ENCODE measurements at places on chromosomes 5 and 9.
A peak's percentile ranks its signal among the peaks of the same experiment; 100 is the strongest.

DNA sequence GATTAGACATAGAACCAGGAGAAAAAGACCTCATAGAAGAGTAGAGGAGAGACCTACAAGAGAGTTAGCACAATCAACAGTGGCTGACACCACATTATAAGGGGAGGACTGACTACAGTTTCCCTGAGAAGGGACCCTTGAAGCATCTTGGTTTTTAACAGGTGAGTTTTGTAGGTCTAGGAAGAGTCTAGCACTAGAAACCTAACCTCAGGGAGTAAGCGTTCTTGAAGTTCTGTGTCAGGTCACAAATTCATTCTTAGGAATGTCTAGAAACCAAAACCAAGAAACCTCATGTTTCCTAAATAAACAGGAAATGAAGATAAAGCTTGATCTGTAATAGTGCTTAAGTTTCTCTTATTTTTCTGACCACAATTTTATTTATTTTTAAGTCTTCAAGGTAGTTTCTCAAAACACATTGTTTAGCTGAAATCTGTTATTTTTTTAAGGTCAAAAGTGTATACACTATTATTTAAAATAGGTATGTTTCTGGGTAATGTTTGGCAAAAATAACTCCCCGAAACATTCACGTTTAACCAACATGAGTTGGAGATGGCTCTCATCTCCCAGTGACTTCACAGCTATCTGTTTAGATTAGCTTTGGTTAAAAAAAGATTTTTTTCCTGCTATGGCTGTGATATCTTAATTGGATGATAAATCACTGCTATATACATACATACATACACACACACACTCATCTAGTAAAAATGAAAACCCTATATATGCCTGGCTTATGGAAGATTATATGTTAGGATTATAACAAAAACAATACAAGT is 37.1 kb downstream of the MAP3K1 start:
- DNase-seq = no peak

- DNase-seq = no peak
These were observed 45.5 kb downstream of the HTR1A start for GRCh38 chr5:63916786-63917185.

DNA sequence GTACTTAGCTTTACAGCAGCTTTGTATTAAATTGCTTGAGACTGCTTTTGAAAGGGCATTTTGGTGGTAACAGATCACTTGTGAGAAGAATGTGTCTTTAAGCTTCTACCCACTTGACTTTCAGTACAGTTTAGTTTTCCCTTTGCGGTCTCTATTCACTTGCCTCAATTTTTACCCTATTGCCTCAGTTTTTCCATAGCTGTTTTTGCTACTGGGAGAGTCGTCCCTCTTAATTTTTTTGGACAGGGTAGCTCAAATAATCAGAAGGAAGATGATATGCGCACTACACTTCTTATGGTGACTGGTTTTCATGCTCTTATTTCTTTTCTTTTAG is 18.8 kb downstream of the UGCG start:
- DNase-seq = no peak

- no peak for DNase-seq
These were observed 53.8 kb upstream of the CLINT1 start for GRCh38 chr5:157912621-157913325.

DNA sequence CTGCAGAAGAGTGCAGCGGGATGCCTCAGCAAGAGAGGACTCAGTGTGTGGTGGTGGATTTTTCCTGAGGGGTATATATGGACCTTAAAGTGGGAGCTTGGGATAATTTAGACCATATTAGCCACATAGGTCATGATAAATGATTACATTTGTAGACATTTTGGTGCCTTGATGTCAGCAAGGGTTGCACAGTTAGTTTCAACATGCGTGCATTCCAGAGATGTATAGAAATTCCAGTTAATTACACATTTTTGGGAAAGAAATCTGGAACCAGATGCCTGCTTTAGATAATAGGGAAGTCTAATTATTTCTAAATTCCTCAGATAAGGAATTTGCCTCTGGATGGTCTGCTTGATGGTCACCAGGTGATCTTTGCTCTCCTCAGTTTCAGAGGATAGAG is 440.6 kb upstream of the PAPPA start:
- DNase-seq = no peak

DNA sequence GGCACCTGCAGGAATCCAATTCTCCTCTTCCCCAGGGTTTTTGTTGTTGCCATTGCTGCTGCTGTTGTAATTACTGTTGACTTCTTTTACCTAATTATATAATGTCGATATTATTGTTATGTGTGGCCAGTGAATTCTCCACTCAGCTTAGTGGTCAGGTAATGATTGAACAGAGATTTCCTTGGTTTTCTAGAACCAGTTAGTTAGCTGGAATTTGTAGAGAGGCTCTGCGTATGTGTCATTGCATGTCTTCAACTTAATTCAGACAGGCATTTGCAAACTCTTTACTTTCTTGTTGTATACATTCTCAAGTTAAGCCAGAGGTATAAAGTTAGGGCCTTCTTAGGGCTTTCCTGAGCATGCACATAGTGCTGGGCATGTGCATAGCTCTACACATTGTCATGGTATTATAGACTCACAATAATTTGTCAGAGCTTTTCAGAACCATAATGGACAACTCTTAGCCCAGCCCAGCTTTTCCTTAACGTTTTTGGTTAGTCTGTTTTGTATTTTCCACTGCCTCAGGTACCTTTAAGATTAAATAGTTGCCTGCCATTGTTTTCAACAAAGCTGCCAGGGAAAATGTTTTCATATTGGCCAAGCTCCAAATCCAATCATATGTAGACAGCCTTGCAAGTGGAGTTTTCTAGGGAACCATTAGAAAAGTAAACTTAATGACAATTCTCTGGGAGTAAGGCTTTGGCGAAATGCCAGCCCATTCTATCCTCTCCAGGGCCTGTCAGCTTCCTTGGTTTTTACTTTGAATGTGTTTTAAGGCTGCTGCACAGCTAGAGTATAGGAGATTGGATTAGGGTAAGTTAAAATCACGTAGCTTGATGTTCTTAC is 68.1 kb downstream of the UBE2R2 start:
- no peak for DNase-seq

- no peak for DNase-seq
These were observed 175.9 kb downstream of the KIF4B start for GRCh38 chr5:155189476-155189875.

DNA sequence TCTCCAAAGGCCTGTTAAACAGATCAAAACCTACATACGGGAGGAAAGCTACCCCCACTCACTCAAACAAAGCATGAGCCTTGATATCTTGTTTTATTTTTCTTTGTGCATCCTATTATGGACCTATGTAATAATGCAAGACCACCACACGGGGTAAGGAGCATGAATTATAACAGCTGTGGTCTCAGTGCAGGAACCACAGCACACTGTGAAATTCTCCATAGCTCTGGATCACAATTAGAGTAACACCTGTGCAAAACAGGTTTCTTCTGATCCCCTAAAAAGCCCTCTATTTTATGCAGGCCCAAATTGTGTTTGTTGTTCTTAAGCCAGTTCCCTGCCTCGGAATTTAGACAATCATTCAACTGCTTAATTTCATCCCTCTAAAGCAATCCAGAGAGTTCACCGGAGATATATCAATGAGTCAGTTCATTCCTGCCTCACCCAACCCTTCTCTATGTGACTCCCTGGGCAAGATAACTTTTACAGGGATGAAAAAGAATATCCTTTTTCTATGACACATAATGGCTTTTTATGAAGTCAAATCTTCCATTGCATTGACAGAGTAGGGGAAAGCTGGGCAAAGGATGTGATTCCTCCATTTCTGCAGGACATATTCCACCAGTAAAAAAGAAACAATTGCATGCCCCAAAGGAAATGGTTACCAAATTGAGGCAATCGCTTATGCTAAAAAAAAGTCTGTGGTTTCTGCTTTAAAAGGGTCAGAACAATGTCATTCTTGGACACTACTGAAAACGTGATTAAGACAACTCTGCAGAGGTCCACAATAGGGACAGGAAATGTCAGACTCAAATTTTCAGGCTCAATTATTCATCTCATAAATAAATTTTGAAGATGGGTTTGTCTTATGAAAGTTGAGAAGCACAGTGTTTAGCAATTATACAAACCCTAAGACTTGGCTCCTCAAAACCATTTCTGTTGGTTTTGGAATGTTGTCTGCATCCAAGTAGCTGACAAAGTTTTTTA is 41.6 kb upstream of the FST start:
- DNase-seq = no peak

GRCh38 chr5:97842687-97843086 is 659.6 kb upstream of the RIOK2 start:
- no peak for DNase-seq

GRCh38 chr9:123749580-123750202 is 180.2 kb downstream of the DENND1A start:
- DNase-seq = peak; percentile 28

DNA sequence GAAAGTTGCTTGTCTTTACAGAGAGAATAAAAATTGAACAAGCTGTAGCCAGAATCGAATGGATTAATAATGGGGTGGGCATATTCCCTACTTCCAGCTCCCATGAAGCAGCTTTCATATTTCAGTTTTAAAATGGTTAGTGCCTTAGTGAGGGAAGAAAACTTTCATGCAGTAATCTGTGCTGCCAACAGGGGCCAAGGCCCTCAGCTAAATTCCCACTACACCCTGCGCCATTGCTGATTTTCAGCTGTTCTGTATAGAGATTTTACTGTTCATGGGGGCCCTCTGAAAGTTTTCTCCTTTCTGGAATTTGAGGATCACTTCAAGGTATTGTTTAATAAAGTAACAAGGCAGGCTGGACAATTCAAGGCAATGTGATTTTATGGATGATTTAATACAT is 58.2 kb downstream of the CAST start:
- no peak for DNase-seq

DNA sequence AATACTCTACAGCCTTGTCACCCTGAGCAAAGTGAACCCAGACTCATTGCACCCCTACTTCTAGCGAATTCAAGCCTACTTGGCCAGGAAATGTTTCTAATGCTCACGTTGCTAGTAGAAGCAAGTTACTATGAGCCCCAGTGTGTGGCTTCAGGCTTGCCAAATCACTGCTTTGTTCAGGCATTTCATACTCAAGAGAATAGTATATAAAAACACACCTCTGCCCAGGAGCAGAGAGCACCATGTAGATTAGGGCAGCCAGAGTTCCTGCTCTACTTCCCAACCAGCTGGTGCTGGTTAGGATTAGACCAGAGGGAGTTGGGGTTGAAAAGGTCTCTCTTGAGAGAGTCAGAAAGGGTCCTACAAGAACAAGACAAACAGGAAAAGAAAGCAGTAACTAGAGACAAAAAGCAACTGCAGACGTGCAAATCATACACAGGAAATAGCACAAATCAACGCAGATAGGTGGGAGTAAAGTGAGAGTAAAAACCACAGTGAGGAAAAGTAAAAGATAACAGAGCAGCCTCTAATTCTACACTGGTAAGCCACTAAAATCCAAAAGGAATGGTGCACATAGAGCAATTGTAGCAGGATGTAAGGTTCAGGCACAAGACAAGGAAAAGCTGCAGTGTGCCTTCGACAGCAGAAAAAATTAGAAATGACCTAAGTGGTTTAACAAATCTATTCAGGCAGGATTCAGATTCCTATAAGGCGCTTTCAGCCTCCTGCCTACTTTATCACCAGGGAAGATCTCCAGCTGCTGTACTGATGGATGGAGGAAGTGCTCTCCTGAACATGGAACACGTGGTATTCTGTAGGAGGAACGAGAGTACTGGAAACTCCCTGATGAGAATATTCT is 49.6 kb upstream of the KIF2A start:
- DNase-seq = no peak
